ENCODE measurements at places on chromosomes 7 and 10.

GRCh38 chr10:17645621-17646345 lies 1.8 kb downstream of the STAM start:
- no peak for DNase-seq

GRCh38 chr7:149245244-149245643 lies 5.8 kb downstream of the ZNF212 start:
- no peak for DNase-seq

DNA sequence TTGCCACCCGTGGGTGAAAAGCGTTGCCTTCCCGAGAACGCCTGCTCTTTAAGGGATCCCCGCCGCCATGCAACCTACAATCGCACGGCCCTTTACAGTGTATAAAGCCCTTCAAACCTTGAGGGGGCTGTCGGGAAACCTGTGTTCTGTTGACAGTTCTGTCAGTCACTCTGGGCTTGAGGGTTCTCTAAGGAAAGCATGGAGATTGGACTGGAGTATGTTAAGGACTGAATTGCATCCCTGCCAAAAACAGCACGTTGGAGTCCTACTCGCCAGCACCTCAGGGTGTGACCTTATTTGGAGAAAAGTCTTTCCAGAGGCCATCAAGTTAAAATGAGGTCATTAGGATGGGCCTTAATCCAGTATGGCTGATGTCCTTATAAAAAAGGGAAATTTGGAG lies 70.6 kb downstream of the PFKFB3 start:
- no peak for DNase-seq

DNA sequence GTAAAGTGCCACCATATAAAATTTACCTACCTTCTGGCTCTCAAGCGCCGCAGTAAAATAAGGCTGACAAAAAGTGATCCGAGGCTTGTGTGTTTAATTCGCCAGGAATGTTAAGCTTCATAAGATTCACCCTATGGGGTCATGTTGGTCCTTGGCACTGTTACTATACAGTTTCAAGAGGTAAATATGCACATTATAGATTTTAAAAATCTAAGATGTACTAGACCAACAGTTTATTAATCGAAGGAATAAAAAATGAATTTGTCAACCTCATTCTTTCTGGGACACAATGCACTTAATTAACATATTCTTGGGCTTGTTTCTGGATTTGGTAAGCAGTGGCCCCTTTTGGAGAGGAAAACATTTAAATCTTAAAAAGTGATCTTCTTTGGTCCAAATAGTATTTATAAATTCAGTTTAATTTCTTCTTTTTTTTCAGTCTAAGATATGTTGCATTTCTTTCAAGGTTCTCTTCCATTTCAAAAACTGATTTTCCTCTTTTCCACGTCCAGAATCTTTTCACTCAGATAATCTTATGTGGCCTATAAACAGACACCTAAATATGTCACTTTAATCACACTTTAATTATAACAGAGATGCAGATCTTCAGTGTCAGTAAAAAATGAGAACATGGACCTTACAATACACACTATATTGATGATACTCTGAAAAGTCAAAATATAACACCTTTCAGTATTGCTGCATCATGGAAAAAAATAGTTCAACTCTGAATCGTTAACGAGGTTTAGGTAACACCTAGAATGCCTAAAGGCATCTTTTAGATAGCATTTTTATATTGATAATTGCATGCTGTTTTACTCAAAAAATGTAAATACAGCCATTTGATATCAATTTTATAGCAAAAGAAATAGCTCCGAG lies 3.8 kb upstream of the SKIDA1 start:
- no peak for DNase-seq

DNA sequence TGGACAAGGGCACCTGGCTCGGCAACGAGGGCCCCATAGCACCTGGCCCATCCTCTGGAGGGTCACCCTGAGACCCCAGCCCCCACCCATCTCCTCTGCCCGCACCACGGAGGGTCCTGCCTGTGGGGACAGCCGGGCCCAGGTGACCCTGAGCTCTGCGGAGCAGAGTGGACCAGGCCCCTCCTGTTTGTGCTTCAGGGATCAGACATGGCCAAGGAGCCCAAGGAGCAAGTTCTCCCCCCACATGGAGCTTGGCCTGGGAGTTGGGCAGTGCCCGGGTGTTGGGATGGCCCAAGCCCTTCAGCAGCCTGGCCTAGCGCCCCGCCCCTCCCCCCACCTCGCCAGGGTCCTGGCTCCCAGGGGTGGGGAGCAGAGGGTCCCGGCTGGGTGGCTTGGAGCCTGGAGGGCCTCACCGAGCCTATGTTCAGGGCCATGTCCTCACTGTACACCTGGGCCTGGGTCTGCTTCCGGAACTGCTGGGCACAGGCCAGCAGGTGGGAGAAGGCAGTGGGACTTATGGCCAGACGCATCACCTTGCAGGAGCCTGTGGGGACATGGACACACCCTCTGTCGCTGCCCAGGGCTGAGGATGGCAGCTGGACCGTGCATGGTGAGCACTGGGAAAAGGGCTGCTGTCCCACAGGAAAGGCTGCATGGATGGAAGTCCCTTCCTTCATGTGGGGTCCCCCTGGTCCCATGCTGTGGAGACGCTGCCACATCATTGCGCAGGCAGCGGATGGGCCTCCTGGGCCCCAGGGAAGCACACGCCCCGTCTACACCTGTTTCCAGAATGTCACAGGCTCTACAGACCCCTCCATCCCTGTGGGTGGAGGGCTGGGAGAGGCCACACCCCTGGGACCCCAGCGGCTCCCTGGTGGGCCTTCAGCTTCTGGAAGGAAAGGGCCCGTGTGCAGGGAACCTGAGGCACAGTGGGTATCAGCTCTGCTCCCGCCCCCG lies 49.2 kb upstream of the NKX6-2 start:
- no peak for DNase-seq

GRCh38 chr10:1190052-1190395 lies 133.8 kb downstream of the WDR37 start:
- no peak for DNase-seq

- DNase-seq, result no peak
Measured at GRCh38 chr10:49615721-49616120, 1.9 kb downstream of the CHAT start.

DNA sequence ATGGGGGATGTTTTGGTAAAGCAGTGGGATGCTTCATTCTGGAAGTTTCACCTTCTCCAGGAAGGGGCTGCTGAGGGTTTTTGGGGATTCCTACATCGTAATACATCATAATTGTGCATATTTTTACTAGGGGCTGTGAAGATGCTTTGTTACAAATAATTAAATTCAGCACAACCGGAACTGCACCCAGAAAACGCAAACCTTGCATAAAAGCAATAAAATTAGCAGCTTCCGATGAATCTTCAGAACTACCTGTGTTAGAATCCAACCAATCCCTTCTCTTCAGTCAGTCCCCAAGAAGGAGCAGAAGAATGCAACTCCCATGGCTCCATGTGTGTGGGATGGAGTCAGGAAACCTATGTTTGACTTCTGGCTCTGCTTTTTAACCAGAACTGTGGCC lies 48.4 kb upstream of the HMX3 start:
- DNase-seq, result no peak

DNA sequence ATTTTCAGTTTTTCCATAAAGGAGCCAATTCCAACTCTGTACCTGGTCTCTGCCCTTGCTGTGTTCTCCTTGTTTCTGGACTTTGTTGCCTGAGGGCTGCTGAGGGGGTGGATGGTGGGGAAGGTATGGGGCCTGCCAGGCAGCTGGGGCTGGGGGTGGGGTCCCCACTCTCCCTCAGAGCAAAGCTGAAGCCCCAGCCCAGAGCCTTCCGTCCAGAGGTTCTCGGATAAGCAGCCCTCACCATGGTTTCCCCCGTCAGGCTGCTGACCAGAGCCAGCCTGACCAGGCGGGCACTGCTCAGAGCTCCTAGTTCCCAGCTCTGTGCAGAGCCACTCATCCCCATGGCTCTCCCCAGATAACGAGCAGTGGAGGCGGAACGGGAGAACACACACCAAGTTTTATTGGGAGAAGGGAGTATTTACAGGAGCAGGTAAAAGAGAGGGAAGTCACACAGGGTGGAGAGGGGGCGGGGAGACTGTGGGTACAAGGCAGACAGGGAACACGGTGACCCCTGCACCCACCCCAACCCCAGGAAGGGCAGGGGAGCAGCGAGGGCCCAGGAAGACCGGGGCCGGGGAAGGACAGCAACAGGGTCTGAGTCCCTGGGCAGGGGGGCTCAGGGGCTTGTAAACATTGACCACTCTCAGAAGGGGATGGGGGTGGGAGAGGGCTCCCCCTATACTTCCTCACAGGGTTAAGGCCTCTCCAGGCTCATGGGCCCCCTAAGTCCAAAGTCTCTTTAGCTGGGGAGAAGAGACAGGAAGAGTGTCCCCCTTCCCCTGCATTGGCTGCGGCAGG lies 5.8 kb downstream of the GNB2 start:
- no peak for DNase-seq

DNA sequence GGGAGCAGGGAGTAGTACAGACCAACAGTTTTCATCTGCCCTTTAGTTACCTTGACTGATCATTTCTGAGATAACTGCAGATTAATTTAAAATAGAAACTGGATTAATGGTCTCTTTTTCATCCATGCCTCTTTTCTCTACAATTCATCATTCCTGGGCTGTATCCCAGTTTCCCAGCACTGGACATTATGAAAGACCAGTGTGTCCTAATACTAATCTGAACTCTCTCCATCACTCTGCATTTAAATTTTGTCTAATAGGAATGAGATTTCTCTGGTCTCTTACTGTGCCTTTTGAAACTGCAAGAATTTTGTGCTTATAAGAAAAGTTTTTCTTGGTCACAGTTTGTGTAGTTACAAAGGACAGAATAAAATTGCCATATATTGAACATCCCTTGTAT lies 12.7 kb downstream of the PLEKHA8 start:
- no peak for DNase-seq

DNA sequence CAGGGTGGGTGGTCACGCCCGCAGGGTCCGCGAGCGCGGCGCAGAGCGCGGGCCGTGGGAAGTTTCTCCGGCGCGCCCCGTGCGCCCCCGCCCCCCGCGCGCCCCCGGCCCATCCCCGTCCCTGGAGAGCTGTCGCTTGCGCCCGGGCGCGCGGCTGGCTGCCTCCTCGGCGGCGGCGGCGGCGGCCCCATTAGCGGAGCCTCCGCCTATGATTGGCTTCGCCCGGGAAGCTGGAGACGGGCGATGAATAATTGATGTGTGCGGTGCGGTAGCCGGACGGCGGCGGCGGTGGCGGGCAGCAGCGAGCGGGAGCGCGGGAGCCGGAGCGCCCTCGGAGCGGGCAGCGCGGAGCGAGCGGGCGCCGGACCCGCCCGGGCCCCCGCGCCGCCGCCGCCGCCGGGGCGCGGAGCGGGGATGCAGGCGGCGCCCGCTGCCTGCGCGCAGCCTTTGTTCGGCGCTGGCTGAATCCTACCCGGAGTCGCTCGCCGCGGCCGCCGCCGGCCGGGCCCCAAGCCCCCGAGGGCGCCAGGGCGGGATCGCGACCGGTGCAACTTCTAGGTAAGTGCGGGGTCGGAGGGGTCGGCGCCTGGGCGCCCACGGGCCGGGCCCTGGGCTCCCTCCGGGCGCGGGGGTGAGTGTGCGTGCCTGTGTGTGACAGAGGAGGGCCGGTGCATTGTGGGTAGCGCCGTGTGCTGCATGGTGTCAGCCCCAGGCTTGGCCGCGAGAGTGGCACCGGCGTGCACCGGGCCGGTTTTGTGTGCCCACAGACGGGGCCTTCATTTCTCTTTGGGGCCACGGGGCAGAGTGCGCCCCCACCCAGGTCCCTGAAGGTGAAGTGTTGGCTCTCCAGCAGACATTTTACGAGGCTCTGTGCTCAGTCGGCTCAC lies 103.8 kb upstream of the PPIF start:
- DNase-seq, result no peak

DNA sequence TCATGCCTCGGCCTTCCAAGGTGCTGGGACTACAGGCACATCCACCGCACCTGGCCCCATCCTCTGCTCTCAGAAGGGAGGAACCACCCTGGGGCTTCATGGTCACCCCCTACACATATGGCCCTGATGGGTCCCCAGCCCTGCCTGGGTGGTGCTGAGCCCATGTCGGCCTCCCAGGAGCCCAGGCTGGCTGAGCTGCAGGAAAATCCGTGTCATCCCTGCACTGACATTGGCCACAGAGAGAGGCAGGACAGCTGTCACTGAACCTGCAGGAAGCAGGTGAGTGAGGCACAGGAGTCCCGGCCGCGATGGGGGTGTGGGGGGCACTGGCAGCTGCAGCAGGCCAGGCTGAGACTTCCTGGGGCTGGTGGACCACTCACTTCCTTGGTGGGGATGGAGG lies 8.0 kb downstream of the GRIFIN start:
- no peak for DNase-seq

DNA sequence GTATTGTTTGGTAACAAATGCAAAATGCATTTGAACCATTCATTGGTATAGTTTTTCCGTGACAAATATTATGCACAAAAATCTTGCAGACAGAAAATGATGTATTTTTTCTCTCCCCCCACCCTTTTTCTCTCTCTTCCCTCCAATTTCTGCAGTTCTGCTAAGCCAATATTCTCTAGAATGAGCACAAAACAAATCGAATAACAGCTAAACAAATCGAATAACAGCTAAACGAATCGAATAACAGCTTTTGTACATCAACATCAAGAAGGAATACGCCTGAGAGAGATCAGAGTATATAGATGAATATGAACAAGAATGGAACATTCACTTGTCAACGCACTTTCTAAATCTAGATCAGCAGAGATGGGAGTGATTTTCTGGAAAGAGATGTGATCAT lies 108.0 kb upstream of the KMT2E start:
- no peak for DNase-seq

- no peak for DNase-seq
Measured at GRCh38 chr7:135784013-135784412, 35.4 kb upstream of the FAM180A start.

All from LoVo (cell line).